Activated effector memory CD4-positive, alpha-beta T cell treated with anti-CD3 and anti-CD28 coated beads, Interleukin-2, amount 50 U/mL, for 16 hours (primary cell): ENCODE measurements at places on chromosomes 3 and 15.

GRCh38 chr3:124859025-124859424 is 28.1 kb downstream of the ITGB5 start:
- no peak for DNase-seq

DNA sequence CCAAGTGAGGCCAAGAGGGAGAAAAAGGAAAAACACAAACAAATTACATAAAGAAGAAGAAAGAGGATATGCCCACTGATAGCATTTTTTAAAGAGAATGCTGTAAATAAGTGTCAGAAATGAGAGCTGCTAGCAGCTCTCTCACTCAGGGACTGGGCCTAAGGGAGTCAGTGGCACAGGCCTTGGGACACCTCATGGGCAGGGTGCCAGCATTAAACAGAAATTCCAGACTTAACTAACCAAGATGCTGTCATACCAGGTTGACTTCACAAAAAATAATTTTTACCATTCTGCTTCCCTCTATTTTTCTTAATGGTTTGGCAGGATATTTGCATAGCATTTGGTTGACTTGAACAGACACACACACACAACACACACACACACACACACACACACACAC is 92.3 kb upstream of the ADAMTSL3 start:
- DNase-seq, result no peak

GRCh38 chr3:52679199-52679538 is 6.5 kb downstream of the PBRM1 start:
- DNase-seq, result no peak

DNA sequence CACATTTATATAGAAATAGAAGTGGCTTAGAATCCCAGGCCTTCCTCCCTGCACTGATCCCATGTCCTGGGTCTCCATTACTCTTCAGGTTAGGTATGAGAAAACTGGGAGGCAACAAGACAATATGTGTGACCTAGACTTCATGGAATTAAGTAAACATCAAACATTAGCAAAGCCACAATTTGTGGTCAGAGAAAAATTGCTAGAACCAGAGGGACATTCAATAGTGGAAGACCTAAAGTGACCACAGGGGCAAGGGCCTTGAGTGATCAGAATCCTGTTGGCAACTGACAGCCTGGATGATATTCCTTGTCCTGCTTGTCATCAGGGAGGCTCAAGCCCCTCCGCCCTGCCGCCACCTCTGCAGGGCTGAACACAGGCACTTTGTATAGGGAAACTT is 322.8 kb upstream of the CTNNB1 start:
- no peak for DNase-seq

DNA sequence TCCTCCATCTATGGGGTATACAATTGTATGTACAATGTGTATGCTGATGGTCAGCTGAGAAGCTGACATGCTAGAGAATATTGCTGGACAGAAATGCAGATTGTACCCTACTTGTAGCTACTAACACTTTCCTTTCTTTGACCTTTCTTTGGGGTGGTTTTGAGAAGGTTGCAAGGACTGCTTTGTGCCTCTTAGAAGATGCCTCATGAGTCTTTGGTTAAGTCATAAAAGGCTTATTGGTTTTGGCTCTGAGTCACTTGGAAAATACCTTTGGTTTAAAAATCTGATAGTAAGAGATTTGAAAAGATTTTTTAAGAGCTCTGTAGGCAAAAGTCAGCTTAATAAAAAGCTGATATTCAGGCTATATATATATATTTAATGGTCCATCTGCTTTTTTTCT is 71.5 kb downstream of the ZMAT3 start:
- no peak for DNase-seq

- DNase-seq, result no peak
These were observed 12.0 kb downstream of the PLSCR1 start for GRCh38 chr3:146532406-146532805.

DNA sequence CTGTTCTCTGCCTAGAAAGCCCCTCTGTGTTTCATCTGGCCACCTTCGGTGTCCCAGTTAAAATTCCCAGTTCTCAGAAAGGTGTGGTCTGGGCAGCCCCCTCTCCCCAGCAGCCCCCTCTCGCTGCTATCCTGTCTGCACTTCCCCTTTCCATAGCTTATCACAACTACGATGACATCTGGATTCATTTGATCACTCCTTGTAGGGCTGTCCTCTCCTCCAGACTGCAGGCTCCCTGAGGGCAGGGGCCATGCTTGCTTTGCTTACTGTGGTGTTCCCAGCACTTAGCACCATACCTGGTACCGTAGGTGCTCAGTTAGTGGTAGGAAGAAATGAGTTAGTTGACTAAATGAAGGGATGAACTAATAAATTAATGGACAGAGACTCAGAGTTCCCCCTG is 26.3 kb upstream of the GOLGA6C start:
- peak; percentile 33 for DNase-seq

- DNase-seq, result no peak
These were observed 14.2 kb downstream of the DNAH1 start for GRCh38 chr3:52330194-52330805.

GRCh38 chr3:57061556-57061955 is 1.1 kb downstream of the SPATA12 start:
- no peak for DNase-seq

GRCh38 chr3:54138937-54139547 is 16.7 kb downstream of the CACNA2D3 start:
- no peak for DNase-seq

DNA sequence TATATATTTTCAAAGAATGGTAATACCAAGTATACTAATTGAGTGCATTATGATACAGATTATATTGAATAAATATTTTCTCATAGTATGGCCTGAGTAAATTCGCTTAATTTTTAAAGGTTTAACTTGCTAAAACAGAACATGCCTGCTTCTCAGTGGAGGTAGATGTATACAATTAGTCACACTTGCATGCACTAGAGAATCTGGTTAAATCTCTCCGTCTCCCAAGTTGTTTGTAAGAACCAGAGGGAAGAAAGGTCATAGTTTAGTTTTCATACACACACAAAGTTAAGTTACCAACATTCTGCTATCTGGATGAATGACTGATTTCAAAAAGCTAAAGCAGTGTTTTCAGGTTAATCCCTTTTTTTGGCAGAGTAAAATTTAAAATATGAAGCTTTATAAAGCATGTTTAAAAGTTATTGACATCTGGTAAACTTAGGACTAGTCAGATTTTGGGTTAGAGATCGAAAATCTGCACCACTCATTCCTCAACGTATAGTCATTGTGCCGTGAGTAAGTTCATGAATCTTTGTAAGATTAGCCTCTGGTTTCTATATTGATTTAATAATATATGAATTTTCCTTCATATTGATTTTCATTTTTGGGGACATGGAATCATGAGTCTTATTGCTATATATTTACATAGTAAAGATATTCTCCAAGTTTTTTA is 117.6 kb upstream of the SAMMSON start:
- DNase-seq, result no peak

GRCh38 chr3:37136067-37136466 is 38.3 kb downstream of the LRRFIP2 start:
- no peak for DNase-seq

DNA sequence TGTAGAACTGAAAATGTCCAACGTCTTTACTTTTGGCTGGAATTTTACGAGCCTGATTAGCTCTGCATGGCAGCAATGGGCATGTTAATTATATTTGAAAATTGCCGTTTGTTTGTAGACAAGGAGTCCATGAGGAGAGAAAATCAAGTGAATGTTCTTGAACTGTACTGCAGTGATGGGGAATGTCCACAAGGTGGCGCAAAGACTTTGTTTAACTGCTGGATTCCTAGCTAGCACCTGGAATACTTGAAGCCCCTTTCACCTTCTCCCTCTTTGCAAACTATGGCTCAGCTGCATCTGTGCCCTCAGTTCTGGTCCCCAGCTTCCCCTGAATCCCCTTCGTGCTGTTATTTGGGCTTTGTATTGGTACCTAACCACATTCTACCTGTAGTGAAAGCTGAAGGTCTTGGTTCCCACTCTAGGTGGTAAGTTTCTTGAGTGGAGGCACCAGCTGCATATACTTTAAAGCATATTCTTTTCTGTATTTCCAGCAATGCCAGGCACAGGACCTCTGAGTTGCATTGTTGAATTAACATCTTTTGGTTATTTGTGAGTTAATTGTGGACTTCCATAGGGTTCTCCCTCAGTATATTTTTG is 25.3 kb downstream of the EXOG start:
- peak; percentile 83 for DNase-seq

- no peak for DNase-seq
These were observed 129.2 kb downstream of the NEK10 start for GRCh38 chr3:27239951-27240350.

- no peak for DNase-seq
These were observed 11.7 kb downstream of the ATP2C1 start for GRCh38 chr3:130905551-130905950.

GRCh38 chr3:61278713-61279112 is 27.5 kb upstream of the FHIT start:
- DNase-seq, result no peak

- no peak for DNase-seq
These were observed 3.7 kb upstream of the NGRN start for GRCh38 chr15:90261811-90262210.

DNA sequence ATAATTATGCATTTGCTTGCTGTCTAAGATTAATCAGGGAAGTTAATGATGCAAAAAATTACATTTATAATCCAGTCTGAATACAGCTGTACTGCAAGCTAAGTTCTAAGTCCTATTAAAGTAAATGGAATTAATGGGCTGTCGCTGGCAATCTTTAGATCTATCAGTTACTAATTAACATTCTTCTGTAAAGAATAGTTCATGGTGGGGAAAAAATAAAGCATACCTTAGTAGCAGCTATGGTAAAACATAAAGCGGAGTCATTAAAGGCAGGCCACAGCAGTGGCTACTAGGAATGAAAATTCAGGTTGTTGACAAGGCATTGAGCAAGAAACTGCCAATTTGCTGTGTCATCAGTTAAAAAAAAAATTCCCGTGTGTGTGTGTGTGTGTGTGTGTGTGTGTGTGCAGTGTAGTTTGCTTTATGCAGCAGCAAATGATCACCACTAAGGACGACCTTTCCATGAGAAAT is 129.8 kb downstream of the ZNF385D start:
- DNase-seq, result no peak

- DNase-seq, result no peak
These were observed 16.9 kb upstream of the FAM3D start for GRCh38 chr3:58683466-58683865.

DNA sequence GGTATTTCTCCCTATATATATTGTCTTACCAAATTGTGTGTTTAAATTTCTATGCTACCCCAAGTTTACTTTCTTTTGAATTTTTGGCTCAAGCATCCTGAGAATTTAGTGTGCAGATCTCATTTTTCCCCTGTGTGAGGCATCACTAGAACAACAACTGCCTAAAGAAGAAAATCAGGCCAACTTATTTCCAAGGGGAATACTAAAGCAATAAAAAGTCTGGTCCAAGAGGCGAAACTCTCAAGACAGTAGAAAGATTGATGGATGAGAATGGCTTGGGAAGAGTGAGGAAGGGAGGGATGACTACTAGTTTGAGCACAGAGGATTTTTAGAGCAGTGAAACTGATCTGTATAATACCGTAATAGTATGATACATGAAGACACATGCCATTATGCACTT is 86.3 kb upstream of the CFAP20DC start:
- DNase-seq, result no peak
